ENCODE measurements at places on chromosomes 1 and 21. TPM values are rescaled to one million over a fixed set of nuclear protein-coding genes. Genes with fewer than 3 reads are reported as not detected.

The LRRC3 gene
- 0.26 TPM for total RNA-seq

The SYDE2 gene
- total RNA-seq = 7.4 TPM

The OR2AK2 gene
- not detected for total RNA-seq

The UTS2 gene
- not detected for total RNA-seq

The CD52 gene
- total RNA-seq = not detected

The SMCP gene
- total RNA-seq = 0.17 TPM

Measured in fibroblast of lung (primary cell).